HFFc6 (cell line): ENCODE measurements at places on chromosomes 3 and 15. TPM values are rescaled to one million over a fixed set of nuclear protein-coding genes. Genes with fewer than 3 reads are reported as not detected.

DNA sequence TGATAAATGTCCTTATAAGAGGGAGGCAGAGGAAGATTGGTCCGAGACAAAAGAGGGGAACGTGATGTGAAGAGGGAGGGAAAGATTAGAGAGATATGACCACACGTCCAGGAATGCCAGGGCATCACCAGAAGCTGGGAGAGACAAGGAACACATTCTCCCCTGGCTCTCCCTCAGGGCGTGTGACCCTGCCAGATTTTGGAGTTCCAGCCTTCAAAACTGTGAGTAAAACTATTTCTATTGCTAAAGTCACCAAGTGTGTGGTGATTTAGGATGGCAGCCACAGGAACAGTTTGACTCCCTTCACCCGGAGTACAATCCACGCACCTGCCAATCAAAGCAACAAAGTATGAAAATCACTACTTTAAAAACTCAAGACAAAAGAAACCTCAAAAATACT, 32.1 kb upstream of the TJP1 start:
- DNase-seq = peak; percentile 21

Gene CMTM6
- total RNA-seq = 62.4 to 72.1 TPM (median 68.0 TPM) in 3 replicates

GRCh38 chr3:10779293-10779805, 36.7 kb upstream of the SLC6A11 start:
- DNase-seq = no peak

- DNase-seq = no peak
Observed at GRCh38 chr3:38268087-38268486, 2.5 kb downstream of the SLC22A13 start.

DNA sequence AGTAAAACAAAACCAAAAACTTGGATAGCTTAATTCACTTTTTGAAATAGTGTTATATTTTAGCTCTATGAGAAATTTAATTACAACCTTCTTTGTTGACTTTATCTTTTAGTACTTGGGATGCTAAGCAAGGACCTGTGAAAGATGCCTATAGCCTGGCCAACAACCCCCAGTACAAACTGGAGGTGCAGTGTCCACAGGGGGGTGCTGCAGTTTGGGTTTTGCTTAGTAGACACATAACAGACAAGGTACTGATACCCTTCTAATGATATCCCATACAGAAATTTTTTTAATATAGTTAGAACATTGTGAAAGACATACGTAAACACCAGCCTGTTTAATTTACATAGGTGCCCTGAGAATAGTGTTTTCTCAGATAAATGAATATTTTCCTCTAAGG, 35.3 kb downstream of the CAPN7 start:
- no peak for DNase-seq

Gene ANKUB1
- total RNA-seq = not detected in 3 replicates

- DNase-seq = no peak
Observed at GRCh38 chr3:30672959-30673358, 66.6 kb downstream of the TGFBR2 start.

Gene CCR9
- total RNA-seq = not detected in 3 replicates

- DNase-seq = no peak
Observed at GRCh38 chr3:48240000-48240963, 622 bp upstream of the ZNF589 start.

Gene OSTN
- 0.25 TPM in 1 of 3 replicates, not detected in the others for total RNA-seq

DNA sequence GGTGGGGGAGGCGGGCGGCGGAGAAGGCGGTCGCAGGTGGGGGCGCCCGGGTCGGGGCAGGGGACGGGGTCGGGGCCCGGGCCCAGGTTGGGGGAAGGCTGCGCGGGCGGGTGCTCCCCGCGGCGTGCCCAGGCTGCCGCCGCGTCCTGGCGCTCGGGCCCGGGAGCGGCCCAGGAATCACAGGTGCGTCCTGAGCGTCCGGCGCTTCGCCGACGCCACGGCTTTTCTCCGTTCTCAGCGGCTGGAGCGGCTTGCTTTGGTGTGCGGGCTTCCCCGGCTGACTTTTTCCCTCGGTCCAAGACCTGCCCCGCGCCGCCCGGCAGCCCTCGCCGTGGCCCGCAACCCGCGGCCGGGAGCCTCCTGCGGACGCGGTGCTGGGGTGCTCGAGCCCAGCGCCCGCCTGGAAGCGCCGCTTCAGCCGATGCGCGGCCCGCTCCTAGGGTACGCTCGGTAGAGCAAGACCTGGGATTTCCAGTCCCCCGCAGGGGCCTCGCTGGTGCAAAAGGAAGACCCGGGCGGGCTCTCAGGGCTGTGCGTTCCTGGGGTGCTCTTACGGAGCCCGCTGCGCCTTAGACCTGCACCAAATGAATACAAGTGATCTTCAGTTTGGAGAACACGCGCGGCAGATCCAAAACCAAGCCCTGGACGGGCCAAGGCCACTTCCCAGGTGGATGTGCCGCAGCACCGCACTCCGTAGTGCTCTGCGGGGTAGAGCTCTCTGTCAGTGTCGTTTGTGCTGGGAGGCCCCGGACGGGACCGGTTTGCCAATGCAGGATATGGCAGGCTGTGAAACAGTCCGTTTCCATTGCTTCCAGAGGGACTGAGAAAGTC, 639 bp downstream of the NIPA1 start:
- no peak for DNase-seq

Gene SH3GL3
- total RNA-seq = not detected in 3 replicates

Gene KLHL25
- total RNA-seq = 2.3 to 3.2 TPM (median 2.6 TPM) in 3 replicates

DNA sequence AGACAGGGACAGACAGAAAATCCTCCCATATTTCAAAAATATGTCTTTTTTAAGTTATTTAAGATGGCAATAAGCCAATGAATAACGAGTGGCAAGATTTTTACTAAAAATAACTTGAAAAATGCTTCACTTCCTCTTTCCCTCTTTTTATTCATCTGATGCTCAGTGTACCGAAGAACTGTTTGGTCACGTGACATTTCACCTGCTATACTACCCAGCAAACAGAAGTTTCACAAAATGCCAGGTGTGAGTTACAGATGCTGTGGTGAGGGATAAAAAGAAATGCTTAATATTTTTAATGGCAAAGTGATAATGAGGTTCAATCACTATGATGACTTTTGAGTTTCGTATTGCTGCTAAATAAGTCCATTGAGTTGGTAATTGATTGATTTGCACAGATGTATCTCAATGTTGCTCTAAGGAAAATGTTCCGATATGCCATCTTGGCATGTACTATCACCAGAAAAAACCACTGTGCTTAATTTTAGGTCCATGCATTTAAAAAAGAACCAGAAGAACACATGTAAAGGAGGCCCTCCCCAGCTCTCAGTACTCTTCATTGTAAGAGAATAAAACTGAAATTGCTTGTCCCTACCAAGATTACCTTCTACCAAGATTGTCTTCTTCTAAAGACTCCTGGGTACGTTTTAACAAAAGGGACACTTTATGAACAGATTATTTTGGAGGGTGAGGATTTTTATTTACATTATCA, 26.0 kb upstream of the SEC62 start:
- no peak for DNase-seq

GRCh38 chr3:100023150-100023549, 91.2 kb downstream of the FILIP1L start:
- peak; percentile 76 for DNase-seq

- peak; percentile 57 for DNase-seq
Observed at GRCh38 chr15:39704689-39705088, 78.0 kb downstream of the FSIP1 start.

Gene FETUB
- not detected in 3 replicates for total RNA-seq

Gene RLBP1
- total RNA-seq = not detected in 3 replicates

GRCh38 chr3:48546203-48546829, 10.3 kb downstream of the PFKFB4 start:
- no peak for DNase-seq

DNA sequence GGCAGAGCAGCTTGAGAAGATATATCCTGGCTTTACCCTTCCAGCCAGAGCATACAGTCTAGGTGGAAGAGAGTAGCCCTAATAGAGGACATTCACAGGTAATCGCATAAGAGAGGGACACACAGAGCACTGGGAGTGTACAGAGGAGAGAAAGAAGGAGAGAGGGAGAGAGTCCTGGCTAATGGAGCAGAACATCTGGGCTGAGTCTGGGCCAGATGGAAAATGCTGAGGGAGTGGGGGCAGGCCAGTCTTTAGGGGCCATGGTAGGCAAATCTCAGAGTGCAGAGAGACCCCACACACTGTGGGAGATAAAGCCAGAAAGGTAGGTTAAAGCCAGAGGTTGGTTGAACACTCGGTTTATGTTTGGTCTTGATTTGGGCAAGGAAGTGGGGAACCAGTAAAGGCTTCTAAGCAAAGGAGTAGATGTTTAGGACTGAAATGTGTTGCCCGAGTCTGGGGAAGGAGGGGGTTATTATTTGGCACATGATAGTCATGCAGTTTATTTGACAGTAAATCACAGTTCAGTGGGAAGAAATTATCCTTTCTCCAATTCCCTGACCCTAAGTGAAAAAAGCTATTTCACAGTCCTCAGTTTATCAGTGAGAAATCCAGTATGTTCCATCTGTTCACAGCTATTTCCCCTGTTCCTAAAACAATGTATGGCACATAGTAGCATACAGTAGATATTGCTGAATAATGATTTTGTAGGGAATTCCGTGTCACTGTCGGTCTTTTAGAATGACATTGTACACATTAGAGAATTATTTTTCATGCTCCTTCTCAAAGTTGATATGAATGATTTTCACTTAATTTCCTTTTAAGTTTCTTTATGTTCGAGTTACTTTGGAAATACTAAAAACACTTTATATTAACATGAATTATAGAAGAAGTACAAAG, 45.7 kb downstream of the PDHB start:
- no peak for DNase-seq

Gene GADL1
- total RNA-seq = not detected in 3 replicates

- DNase-seq = no peak
Observed at GRCh38 chr3:45944830-45945620, 1.8 kb downstream of the CXCR6 start.

DNA sequence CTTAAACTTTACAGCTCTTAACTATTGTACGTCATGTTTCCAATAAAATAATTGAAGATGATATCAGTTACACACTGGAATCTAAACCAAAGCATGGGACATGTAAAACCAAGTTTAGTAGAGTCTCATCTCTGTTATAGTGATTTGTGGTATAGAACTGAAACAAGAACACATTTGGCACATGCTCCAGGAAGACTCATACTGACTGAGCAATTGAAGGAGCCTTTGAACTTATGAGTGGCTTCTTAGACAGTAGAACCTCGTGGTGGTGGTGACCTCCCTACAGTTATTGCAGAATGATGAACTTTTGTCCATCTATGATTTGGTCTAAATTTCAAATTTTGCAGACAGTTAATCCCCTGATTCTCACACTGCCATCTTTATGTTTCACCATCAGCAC, 729.7 kb downstream of the ROBO1 start:
- no peak for DNase-seq

GRCh38 chr3:42661593-42662022, 8.1 kb downstream of the ZBTB47 start:
- no peak for DNase-seq
